ENCODE measurements at places on chromosomes 3 and 15.

- DNase-seq = peak; percentile 67
Observed at GRCh38 chr3:128170866-128171516, 17.7 kb downstream of the EEFSEC start.

- DNase-seq = no peak
Observed at GRCh38 chr3:98765721-98766120, 2.6 kb downstream of the ST3GAL6 start.

DNA sequence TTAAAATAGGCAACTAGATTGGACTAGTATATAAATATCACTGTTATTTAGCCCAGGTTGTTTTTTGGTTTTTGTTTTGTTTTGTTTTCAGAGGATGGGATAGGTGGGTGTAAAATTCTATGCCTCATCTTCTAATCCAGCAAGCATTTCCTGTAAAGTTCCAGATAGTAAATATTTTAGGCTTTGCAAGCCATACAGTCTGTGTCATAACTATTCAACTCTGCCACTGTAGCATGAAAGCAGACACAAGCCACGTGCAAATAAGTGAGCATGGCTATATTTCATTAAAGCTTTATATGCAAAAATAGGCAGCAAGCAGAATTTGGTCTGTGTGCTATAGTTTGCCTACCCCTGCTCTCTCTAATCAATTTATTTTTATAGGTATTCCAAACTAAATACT, 657.3 kb upstream of the TGFBR2 start:
- DNase-seq = no peak

DNA sequence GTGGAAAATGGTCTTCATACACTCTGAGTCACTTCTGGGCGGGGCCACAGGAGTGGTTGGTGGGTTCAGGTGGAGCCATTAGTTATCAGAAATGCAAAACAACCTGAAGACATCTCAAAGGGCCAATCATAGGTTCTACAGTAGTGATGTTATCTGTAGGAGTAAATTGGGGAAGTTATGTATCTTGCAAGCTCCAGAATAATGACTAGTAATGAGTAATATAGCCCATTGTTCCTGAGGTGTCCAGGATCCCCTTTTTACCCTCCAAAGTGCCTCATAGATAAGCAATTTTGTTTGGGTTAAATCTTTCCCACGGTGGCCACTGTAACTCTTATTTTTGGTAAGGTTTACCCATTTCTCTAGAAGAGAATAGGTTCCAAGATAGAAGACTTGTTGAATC, 91.7 kb downstream of the PIK3R4 start:
- DNase-seq = no peak

- no peak for DNase-seq
Observed at GRCh38 chr15:58232281-58233065, 94.3 kb downstream of the AQP9 start.

GRCh38 chr3:190099099-190099498, 21.6 kb downstream of the P3H2 start:
- DNase-seq = no peak

- DNase-seq = no peak
Observed at GRCh38 chr3:74106925-74107324, 482.2 kb upstream of the PDZRN3 start.

DNA sequence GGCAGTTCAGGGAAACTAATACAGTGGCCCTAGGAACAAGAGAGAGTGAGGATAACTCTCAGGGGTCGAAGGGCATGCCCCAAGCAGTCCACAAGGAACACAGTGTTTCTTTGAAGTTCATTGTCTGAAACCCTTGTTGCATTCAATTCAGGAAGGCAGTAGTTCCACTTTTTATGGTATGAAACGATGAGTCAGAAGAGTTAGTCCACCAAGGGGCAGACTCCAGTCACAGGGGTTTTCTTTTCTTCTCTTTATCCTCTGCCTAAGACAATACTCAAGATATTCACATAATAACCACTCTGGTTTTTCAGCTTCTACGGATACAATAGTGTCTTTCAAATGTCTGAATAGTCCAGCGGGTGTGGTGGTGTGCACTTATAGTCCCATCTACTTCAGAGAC, 23.7 kb upstream of the TICRR start:
- no peak for DNase-seq

- no peak for DNase-seq
Observed at GRCh38 chr15:27057904-27058645, 87.1 kb downstream of the GABRG3 start.

- peak; percentile 52 for DNase-seq
Observed at GRCh38 chr15:57541805-57542504, 49.7 kb upstream of the MYZAP start.
